ENCODE measurements at places on chromosomes 12 and 14.

DNA sequence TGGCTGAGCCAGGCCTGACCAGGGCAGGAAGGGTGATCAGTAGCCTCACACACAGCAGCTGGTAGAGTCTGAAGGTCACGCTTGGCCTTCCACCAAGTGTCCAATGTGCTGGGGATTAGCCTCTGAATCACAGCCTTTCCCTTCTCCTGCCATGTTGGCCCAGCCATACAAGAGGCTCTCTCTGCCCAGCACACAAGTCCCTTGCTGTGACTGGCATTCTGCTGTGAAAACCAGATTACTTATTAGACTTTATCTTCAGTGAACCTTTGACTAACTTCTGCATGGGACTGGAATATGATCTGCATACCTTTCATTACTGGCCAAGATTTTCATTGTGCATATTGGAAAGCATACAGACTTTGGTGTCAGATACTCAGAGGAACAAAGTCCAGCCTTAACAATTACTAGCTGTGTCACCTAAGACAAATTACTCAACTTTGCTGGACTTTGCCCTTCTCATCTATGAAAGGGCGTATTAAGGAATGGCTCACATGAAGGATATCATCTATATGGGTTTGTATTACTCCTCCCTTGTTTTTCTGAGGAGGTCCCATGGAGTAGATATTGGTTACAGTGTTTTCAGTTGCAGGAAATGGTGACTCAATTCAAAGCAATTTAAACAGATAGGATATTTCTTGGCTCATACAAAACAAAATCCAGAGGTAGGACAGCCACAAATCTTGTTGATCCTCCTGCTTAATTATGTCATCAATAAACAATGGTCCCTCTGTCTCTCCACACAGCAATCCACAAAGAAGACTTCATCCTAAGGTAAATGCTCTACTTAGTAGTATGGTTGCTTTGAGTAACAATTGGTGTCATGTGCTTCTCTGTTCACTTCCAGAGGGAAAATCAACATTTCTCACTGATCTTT is 99.6 kb downstream of the DYRK2 start:
- DNase-seq, result no peak

DNA sequence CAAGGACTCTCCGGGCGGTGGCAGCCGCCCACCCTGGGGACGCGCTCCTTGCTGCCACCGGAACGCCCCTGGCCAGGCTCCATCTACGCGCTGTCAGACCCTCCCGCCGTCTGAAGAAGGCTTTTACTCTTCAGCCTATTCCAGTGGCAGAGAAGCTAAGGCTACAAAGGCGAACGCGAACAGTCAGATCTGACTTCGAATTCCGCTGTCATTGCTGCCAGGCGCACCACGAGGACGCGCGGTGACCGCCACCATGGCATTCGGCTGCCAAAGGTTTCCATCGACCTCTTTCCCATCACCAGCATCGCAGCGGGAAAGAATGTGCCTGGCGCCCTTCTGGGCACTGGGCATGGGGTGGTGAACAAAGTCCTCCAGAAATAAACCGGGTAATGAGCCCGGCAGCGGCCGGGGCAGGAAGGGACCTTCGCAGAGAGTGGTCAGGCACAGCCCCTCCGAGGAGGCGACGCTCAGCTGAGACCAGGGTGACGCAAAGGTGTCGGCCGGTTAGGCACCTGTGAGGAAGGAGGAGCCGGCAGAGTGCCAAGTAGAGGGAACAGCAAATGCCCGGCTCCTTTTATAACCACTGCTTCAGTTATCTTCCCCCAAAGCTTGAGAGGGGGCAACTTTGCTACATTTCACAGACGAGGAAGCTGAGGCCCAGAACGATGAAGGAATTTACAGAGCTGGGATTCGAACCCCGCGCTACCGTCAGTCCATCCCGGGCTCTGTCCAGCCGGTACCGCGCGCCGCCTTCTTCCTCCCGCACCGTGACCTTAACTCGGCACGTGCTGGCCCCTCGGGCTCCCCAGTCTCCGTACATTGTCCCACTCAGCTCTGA is 1.9 kb upstream of the RFX4 start:
- DNase-seq, result no peak

DNA sequence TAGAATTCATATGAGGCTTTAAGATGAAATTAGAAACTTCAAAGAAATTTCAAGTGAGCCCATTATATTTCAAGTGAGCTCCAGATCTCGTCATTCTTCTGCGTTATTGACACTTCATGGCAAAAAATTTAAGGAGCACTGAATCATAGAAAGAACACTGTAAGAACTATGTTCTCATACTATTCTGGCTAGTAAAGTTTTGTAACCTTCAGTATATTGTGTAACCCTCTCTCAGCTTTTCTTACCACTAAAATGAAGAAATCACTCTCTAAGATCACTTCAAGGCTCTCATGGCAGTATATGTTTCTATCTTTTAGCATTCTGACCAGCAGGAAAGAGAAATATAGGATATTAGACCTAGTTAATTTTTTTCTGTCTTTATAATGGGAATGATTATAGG is 6.3 kb downstream of the GPHN start:
- no peak for DNase-seq

DNA sequence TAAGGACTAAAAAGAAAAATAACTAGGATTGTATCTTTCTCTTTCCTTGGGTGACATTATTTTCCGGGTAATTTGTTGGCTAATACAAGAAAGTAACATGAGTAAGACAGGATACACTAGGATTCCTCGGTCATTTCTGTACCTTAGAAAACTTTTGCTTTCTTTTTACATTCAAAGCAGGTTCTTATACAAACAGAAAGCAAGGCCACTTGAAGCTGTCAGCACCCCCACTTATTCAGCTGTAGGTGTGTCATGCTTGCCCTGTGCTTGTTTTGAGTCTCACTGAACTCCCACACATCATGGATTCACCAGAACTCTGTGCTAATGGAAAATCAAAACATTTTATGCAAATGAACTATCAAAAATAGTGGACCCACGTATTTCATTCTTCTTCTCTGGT is 266.8 kb upstream of the CLEC14A start:
- no peak for DNase-seq

DNA sequence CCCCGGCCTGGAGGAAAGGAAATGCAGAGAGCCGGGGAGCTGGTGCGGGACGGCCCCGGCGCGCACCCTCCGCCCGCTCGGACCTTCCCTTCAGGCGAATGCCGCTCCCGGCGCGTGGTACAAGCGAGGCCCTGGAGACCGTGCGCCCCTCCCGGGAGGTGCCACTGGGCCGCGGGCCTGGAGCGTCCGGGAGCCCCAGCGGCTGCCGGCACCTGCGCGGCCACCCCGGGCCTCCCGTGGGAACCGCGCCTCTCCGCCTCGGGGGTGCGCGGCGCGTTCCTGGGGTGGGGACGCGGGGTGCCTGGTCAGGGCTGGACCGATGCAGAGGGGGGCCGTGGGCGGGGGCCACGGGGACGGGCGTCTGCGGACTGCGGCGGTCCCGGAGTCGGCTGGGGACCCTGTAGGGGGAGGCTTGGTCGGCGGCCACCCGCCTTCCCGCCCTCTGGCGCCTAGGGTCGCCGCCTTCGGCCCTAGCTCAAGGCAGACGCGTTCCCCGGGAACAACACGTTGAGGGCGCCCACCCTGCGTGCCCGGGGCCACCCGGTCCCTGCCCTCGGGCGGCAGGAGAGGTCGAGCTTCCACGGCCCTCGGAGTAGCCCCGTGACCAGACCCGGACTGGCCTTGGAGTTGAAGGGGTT is 599 bp downstream of the PAPLN start:
- DNase-seq, result no peak

GRCh38 chr14:22919601-22919921 is 612 bp upstream of the RBM23 start:
- DNase-seq, result no peak

DNA sequence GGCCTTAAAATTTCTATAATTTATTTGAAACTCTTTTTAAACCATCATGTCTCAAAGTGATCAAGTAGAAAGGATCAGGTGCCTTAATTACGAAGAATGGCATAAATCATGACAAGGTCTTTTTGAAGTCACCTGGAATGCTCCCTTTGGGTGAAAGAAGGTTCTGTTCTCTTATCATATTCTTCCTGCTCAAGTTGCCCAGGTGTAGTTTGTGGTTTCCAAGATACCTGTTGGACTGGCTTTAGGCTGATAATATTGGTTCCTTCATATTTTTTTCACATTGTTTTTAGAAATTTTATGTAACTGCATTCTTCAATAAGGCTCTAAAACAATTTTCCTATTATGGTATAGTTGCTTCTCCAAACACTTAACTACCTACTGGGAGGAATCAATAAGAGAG is 29.2 kb downstream of the RASSF3 start:
- no peak for DNase-seq

DNA sequence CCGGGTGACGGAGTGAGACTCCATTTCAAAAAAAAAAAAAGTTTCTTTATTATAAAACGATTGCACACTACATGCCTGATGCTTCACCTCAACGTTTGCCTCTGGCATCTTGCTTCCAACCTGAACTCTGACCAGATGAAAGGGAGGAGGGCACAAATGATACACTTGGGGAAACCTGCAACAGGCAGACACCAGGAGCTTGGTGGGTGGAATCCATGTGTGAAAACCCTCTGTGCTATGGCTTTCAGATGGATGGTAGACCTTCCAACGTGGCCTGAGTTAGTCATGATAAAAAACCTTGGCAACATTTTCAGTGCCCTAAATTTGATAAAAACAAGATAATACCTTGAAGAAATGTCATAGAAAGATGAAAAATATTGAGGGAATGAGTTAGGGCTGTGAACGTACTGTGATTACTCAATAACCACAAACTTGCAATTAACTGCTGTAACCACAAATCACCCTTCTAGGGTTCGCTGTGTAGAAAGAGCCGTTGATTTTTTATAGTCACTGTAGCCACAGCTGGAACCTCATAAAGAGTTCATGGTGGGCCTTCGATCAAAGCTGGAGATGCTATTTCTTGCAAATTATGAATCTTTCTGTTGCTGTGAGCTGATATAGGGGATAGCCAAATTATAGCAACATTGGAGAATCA is 26.1 kb upstream of the GZMB start:
- DNase-seq, result no peak

- DNase-seq, result no peak
Observed at GRCh38 chr12:123010681-123011080, 30.2 kb downstream of the ARL6IP4 start.

DNA sequence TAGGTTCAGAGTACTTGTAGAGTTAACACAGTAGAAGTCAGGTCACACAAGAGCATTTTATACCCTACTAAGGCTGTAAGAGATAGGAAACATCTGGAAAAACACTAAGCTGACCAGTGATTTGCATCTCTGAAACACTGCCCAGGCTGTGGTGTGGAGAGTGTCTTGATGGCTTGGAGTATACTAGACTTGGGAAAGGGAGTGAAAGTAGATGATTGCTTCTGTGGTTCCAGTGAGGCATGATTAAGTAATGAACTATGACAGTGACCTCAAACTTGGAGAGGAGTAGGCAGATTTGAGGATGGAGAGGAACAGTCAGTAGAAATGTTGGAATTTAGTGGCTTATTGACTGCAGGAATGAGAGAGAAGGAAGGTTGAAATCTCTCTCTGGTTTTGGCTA is 201.2 kb downstream of the FLRT2 start:
- no peak for DNase-seq

Measured in NCI-H1092 treated with DMSO at 0.1 percent for 48 hours (cell line).